Activated naive CD8-positive, alpha-beta T cell treated with anti-CD3 and anti-CD28 coated beads for 36 hours (primary cell): ENCODE measurements at places on chromosomes 7 and 10. TPM values are rescaled to one million over a fixed set of nuclear protein-coding genes. Genes with fewer than 3 reads are reported as not detected.

Gene AQP1
- total RNA-seq, result 0.10 TPM

Gene SLC13A4
- not detected for total RNA-seq

Gene CPXM2
- not detected for total RNA-seq

GRCh38 chr10:13485623-13486022 lies 43.2 kb downstream of the BEND7 start:
- H3K4me1 ChIP-seq, result peaks cover 10% of the 10 kb centered on the region
- H3K4me3 ChIP-seq, result no peak overlapping the region
- no peak overlapping the region for H3K27ac ChIP-seq
- H3K27me3 ChIP-seq, result peaks cover 8% of the 10 kb centered on the region

DNA sequence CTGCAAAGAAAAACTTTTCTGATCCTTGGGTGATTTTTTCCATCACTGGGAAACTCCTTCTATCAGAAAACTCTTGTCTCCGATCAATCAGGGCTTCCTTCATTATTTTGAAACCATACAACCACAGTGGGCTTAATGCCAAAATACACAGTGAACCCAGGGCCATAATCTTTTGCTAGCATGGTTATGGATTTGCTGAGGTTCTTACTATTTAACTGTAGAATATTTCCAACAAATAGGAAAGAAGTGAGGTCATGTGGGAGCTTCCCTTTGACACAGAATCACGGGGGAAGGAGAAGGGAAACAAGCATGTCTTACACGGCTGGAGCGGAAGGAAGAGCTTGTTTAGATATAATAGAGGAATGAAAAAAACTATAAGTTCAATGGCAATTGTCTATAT lies 1241.7 kb downstream of the REEP3 start:
- H3K27me3 ChIP-seq, result peaks cover 4% of the 10 kb centered on the region
- H3K4me1 ChIP-seq, result no peaks in the 10 kb centered on the region
- no peak overlapping the region for H3K4me3 ChIP-seq
- DNase-seq, result no peak
- H3K36me3 ChIP-seq, result no peaks in the 10 kb centered on the region

DNA sequence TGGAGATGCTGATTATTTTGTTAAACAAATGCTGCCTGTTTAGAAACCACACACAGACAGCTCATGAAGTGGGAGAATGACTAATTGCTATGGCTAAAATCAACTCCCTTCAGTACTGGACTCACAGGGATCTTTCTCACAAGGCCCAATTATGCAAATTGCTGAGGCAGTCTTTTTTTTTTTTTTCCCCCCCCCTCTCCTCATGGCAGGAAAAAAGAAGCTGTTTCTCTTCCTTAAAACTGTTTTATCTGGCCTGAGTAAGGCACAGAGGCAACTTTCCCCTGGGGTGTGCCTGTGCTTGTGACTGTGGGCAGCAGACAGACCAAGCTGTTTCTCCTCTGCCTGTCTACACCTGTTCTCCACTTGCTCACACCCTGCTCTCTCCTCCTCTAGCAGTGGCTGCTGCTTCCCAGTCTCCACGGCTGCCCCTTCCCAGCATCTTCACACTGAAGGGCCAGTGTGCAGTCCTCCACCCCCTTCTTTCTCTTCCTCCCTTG lies 65.4 kb upstream of the STEAP1B start:
- H3K27me3 ChIP-seq, result peaks cover 83% of the 10 kb centered on the region
- no peak for DNase-seq
- H3K36me3 ChIP-seq, result no peaks in the 10 kb centered on the region
- H3K27ac ChIP-seq, result peak overlapping the region; percentile 34
- peaks cover 49% of the 10 kb centered on the region for H3K4me1 ChIP-seq
